Cortex of kidney (tissue), 1 donor: ENCODE measurements at places on chromosomes 16 and 17.

DNA sequence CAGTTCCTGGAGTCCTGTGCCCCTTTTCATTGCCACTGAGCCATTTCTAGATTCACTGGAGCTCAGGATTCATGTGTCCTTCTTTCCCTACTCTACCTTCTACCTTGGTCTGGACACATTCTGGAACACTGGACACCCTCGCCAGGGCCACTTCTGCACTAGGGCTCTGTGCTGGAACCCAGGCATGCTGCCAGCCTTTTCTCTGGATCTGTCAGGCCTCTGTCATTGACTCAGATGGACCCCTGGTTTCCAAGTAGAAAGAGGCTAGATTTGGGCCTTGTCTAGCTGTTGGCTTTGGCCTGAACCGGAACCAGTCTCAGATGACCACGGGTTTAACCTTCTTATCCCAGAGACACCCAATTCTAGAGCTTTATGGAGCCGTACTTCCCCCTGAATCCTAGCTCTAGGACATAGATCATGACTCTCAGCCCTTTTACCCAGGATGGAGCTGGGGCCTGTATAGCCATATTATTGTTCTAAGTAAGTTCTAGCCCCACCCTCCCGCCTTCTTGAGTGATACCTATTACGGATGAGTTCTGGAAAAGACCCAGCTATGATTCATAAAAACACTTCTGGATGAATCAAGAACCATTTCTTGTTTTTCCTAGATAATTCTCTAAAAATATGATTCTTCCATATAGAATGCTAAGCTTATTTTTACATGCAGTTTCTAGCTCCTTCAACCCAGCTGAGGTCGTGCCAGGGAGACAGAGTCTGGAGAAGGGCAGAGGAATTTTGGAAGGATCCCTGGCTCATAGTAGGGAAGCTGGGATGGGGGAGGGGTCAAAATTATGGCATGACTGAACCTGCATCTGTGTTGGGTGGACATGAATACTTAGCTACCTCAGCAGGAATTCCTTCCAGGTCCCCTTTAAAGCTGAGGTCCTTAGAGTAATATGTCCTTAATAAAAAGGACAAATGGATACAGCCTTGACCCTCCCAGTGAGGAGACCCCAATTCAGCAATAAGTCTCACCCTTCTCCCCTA lies 1.1 kb upstream of the CHRNB1 start:
- DNase-seq, result no peak

GRCh38 chr17:31882571-31882970 lies 18.9 kb downstream of the UTP6 start:
- no peak for DNase-seq

GRCh38 chr17:76989519-76989918 lies 121.3 kb downstream of the MGAT5B start:
- DNase-seq, result no peak

GRCh38 chr16:30186444-30186781 lies 3.0 kb downstream of the CORO1A start:
- DNase-seq, result no peak
